Left renal cortex interstitium (tissue), 4 donors: ENCODE measurements at places on chromosomes 1 and 21.

DNA sequence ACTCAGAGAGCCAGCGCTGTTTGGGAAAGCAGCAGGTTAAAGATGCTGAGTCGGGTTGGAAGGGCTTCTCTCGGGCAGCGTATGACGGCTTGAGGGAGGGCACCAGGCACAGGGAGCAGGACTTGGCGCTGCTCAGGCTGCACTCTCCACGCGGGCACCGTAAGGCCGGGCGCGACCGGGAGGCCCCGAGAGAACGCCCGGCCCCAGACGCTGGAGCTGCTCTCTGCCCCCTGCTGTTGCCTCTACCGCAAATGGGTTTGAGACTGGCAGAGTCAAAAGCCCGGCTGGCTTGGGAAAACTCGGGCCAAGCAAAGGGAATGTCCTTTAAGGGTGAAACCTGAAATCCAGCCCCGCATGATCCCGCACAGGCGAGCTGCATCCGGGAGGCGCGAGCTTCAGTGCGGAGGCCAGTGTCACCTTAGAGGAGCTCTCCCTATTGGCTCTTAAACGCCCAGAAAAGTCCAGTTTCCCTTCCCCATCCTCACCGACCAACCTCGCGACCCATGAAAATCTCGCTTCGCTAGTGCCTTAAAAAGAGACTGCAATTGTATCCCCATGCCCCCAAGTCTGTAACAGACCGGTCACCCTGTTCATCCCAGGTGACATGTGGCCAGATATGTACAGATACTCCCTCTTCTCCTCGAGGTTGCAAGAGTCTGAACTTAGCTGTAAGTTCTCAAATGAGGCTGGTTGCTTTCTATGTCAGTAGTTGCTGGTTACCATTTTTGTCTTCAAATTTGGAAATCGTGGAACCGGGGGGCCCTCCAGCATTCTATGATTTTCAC lies 1.1 kb downstream of the PRRX1 start:
- DNase-seq, result no peak

DNA sequence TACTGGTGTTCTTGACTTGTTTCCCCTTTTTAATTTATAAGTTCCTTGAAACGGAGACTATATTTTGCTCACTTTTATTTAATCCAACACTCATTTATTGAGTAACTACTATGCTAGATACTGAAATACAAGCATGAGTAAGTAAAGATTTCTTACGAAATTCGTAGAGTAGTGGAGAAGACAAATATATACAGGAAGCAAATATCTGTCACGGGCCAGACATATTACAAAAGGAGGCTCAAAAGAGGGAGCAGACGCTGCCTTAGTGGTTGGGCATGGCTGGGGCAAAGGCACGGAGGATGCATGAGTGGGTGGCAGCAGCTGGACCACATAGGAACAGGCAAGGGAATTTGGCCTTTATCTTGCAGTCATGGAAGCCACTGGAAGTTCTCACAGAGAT lies 6.8 kb downstream of the NCF2 start:
- DNase-seq, result no peak

DNA sequence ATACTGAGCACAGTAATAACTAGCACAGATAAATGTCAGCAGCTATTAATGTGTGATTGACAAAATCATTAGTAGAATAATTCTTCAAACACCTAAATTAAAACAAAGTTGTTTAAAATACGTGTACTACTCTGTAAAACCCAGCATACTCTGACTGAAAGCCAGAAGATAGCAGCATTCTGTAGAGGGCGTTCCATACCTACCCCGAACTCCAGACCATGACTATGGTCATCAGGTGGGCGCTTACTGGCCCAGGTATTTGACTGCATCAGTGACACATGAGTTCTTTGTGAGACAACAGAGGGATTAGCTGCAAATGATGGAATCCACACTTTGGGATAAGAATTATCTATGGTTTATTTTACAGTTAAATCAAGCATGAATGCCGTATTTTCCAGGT lies 139.7 kb upstream of the POGK start:
- DNase-seq, result no peak

- DNase-seq, result no peak
These were observed 9.8 kb upstream of the NLRP3 start for GRCh38 chr1:247406014-247406656.

- no peak for DNase-seq
These were observed 47.0 kb upstream of the PTCH2 start for GRCh38 chr1:44890007-44890406.

DNA sequence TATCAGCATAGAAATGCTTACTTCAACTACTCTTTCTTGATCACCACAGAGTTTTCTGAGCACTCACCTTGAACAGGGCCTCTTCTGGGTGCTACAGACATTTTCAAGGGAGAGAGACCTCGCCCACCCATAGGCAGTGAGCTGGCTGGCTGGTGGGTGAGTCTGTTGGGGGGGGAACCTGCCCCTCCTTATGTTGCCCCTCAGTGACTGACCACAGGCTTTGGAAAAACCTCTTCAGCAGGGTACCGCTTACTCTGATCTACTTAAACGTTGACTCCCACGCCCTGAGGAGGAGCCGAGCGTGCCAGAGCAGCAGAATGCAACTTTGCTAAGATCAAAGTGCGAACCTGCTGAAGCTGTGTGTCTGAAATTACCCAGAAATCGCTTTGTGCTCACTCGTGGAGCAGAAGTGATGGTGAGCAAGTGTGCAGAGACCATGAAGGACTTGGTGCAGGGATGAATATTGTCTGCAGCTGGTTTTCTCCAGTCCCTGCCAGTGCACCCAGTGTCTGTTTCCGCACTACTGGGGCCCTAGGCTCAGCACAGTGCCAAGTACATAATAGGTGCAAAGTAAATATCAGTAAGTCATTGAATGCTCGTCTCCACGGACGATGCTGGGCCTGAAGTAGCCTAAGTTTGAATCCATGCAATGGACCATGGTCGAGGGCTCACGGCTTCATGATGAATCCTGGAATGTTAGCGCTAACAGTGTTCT lies 158.7 kb upstream of the IRF2BP2 start:
- no peak for DNase-seq

- DNase-seq, result no peak
These were observed 77.4 kb downstream of the CCDC18 start for GRCh38 chr1:93257889-93258288.

DNA sequence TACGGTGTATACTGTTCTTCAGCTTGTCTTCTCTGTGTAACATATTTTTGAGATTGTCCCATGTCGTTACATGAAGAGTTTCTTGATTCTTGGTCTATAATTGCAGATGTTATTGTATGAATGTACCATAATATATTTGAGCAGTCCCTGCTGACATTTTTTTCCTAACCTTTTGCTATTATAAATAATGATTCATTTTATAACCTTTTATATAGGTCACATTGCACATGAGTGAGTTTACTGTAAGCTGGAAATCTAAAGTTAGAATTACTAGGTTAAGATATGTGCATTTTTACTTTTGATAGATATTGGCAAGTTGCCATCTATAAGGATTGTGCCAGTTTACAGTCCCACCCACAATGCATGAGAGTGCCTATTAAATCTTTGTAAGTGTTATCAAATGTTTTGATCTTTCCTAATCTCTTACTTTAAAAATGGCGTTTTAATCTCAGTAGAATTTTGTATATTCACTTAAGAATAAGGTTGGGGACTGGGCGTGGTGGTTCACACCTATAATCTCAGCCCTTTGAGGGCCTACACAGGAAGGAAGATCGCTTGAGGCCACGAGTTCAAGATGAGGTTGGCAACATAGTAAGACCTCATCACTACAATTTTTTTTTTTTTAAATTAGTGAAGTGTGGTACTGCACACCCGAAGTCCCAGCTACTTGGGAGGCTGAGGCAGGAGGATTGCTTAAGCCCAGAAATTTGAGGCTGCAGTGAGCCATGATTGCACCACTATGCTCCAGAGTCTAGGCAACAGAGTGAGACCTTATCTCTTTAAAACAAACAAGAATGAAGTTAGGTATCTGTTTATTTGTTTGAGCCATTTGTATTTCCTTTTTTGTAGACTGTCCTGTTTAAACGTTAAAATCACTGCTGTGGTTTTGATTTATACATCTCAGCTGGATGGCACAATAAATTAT lies 36.5 kb downstream of the ZMYM1 start:
- no peak for DNase-seq

DNA sequence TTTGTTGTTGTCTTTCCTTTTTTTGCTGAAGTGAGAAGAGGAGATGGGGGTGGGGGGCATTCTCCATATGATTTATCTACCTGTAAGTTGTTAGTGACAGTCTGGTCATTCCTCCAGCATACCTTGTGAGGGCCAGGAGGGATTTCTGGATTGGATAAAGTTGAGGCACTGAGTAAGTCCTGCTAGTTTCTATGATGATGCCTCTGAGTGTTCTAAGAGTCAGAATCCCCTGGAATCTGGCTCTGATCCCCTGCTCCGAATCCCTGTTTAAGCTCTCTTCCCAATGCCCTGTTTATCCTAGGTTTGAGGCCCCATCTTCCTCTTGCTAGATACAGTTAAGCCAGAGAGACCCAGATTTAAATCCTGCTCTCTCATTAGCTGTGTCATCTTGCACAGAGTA lies 83.2 kb upstream of the HOOK1 start:
- no peak for DNase-seq

- no peak for DNase-seq
These were observed 30.8 kb downstream of the PLPP3 start for GRCh38 chr1:56548571-56548970.

- DNase-seq, result no peak
These were observed 35.2 kb upstream of the LRP8 start for GRCh38 chr1:53362851-53363642.

GRCh38 chr1:86472152-86472551 lies 3.4 kb downstream of the CLCA1 start:
- DNase-seq, result no peak

DNA sequence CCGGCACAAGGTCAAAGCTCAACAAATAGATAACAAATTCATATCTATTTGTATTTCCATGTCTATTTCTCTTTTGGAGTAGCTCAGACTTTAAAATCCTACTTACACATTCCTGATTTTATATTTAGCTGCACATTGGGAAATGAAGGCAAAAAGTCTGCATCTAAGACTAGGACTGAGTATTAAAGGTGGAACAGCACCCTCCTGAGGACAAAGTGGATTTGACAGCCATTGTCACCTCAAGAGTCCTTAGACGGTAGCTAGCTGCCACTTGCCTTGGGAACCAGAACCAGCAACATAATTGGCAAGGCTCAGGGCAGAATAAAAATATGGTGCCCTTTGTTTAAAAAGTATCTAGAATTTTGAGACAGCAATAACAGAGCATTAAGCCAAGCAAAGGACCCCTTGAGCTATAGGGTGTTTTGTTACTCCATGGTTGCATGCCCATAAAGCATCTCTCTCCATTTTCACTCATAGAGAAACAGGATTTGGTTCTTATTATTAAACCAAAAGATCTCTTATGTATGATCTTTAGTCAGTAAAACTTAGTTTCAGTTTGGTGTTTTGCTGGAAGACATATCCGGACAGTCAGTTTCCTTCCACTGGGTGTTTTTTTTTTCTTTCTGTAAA lies 30.0 kb upstream of the SGIP1 start:
- no peak for DNase-seq

GRCh38 chr1:180751921-180752320 lies 120.1 kb downstream of the XPR1 start:
- no peak for DNase-seq

DNA sequence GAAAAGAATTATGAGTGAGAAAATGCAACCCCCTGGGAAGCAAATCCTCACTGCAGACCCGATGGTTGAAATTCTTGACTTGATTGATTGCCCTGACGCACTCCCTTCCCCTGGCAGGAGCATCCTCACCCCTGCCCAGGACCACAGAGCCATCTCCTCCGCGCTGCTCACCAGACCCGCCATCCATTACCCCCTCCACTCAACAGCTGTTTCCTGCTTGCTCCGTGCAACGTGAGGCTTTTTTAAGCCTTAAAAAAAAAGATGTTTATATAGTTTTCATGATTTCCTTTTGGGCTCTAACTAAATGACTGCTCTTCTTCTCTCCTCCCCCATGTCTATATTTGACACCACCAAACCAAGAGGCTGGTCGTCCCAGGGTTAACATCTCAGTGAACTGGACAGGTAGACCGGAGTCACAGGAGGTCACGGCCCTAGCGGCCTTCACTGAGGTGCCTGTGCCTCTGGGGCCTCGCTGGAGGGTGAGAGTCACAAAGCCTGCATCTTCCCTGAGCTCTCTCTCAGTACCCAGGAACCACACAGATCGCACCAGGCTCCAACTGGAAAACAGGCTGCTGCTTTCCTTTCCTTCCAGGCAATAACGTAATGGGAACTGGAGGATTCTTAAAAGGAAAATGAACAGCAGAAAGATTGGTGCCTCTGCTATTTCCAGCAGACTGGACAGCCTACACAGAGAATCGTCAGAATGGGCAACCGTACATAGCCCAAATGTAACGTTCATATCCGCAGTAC lies 49.8 kb downstream of the ZBTB18 start:
- no peak for DNase-seq

DNA sequence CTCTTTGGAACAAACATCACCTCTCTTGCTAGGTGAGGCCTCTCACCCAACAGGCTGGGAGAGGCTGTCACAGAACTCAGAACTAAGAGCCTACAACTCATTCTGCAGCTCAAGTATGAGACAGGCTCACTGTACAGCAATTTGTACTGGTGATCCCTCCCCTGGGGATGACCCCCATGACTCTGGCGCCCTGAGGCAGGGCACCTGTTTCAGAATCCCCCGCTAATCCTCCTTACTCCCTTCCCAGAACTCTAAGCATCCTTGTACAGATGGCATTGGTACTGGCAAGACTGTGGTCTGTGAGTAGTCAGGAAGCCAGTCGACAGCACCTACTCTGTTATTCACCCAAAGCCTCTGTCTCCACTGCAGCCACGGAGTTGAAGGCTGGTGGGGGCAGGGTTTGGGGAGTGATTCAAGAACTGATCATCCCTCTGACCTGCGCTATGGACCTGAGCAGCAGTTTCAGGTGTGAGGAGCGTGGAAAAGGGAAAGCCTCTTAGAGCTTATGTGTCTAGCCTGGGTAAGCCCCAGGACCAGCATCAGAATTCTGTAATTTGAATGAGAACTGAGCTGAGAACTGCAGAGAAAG lies 655.5 kb downstream of the KIF26B start:
- no peak for DNase-seq

DNA sequence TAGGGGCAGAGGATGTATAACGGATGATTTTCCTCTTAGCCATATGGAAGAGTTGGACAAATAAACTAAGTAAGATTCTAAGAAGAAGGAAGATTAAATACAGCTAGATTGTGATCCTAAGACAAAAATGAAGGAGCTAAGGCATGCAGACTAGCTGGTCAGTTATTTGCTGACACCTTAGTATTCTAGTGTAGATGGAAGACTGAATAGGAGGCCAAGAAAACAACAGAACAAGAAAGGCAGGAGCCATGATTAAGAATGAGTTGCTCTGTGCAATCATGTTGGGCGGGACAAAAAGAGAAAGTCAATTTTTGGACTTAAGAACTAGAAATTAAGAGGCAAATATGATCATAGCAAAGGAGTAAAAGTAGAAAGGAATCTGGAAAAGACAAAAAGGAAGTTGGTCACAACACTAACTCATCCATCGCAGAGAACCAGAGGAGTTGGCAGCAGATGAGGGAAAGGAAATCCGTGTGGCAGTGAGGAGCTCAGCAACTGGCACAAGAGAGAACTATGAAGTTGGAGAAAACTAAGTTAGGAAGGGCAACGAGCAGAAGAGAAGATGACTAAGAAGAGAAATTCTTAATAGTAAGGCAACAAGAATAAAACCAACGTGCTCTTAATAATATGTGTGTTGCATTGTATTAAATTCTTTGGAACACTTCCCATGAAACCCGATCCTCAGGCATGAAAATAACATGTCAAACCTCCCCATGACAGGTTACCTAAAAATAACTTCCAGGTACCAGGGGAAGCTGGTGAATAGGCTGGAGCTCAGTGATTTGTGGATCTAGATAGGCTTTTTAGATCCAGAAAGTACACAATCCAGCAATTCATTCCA lies 234.4 kb downstream of the LTN1 start:
- no peak for DNase-seq

- no peak for DNase-seq
These were observed 11.0 kb downstream of the PLEKHA6 start for GRCh38 chr1:204348722-204349121.

- no peak for DNase-seq
These were observed 7.5 kb upstream of the SLC44A5 start for GRCh38 chr1:75618382-75618781.
